Upper lobe of right lung (tissue), 1 donor: ENCODE measurements at places on chromosomes 1 and 21. TPM values are rescaled to one million over a fixed set of nuclear protein-coding genes. Genes with fewer than 3 reads are reported as not detected.

DNA sequence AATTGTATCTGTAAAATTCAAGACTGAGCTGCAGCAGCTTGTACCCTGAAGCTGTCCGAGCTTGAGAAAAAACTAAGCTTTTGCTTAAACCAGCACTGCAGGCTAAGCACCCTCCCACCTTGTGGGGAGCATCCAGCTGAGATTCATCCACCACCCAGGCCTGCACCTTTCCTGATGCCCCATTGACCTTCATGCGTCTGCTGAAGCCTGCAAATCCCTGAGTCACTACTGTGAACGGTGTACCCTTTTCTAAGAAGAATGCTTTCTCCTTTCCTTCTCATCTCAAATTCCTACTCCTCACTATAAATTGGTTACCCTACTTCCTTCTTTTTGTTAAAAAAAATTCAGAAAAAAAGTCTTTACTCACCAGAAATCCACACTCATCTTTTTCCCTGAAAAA, 90.9 kb upstream of the RGS18 start:
- no peak overlapping the region for H3K27ac ChIP-seq
- H3K4me1 ChIP-seq = no peaks in the 10 kb centered on the region
- no peak overlapping the region for H3K4me3 ChIP-seq
- no peaks in the 10 kb centered on the region for H3K36me3 ChIP-seq

GRCh38 chr1:64523413-64524337, 53.7 kb downstream of the CACHD1 start:
- DNase-seq = no peak
- H3K4me1 ChIP-seq = peaks cover 46% of the 10 kb centered on the region
- H3K4me3 ChIP-seq = no peak overlapping the region
- H3K36me3 ChIP-seq = no peaks in the 10 kb centered on the region
- no peak overlapping the region for H3K27ac ChIP-seq
- no peaks in the 10 kb centered on the region for H3K27me3 ChIP-seq

- no peaks in the 10 kb centered on the region for H3K27me3 ChIP-seq
- no peaks in the 10 kb centered on the region for H3K36me3 ChIP-seq
- no peak overlapping the region for H3K4me3 ChIP-seq
- H3K4me1 ChIP-seq = peaks cover 33% of the 10 kb centered on the region
- H3K27ac ChIP-seq = peak overlapping the region; percentile 51
Measured at GRCh38 chr1:198678901-198679329, 40.1 kb downstream of the PTPRC start.

- H3K27me3 ChIP-seq = no peaks in the 10 kb centered on the region
- H3K4me3 ChIP-seq = no peak overlapping the region
- peaks cover 6% of the 10 kb centered on the region for H3K4me1 ChIP-seq
- no peak for DNase-seq
- no peak overlapping the region for H3K27ac ChIP-seq
Measured at GRCh38 chr1:51284487-51284954, 45.8 kb downstream of the TTC39A start.

DNA sequence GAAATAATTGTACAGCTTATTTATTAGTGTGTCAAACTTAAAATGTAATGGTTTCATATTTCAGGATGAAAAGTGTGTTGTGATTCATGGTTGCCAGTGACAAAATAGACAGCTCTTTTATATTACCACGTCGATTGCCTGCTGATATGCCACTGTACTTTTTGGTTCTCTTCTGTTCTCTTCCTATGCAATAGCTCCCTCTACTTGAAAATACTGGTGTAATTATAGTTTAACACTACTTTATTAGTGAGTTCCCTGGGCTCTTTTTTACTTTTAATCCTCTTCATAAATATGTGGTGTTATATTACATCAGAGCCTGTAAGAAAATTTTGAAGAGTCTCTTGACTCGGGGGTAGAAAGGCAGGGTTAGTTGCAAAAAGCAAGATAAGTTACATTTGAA, 111.3 kb downstream of the PATJ start:
- no peak overlapping the region for H3K4me3 ChIP-seq
- H3K27ac ChIP-seq = no peak overlapping the region
- no peaks in the 10 kb centered on the region for H3K4me1 ChIP-seq
- no peaks in the 10 kb centered on the region for H3K27me3 ChIP-seq
- H3K36me3 ChIP-seq = no peaks in the 10 kb centered on the region

- no peak for DNase-seq
- H3K27ac ChIP-seq = no peak overlapping the region
- no peaks in the 10 kb centered on the region for H3K4me1 ChIP-seq
- no peak overlapping the region for H3K4me3 ChIP-seq
- H3K27me3 ChIP-seq = peaks cover 5% of the 10 kb centered on the region
Measured at GRCh38 chr1:153210206-153210605, 7.0 kb downstream of the LELP1 start.

- no peaks in the 10 kb centered on the region for H3K4me1 ChIP-seq
- H3K27ac ChIP-seq = no peak overlapping the region
- DNase-seq = no peak
- no peaks in the 10 kb centered on the region for H3K27me3 ChIP-seq
- no peaks in the 10 kb centered on the region for H3K36me3 ChIP-seq
Measured at GRCh38 chr1:116966791-116967190, 34.8 kb upstream of the CD101 start.

The PDC gene
- not detected for total RNA-seq

The GPR157 gene
- total RNA-seq = 19.0 TPM
